ENCODE measurements at places on chromosomes 3 and 15.
A peak's percentile ranks its signal among the peaks of the same experiment; 100 is the strongest.

GRCh38 chr15:28918141-28918983, 32.6 kb downstream of the APBA2 start:
- no peak for DNase-seq

GRCh38 chr3:138389841-138390581, 41.6 kb downstream of the MRAS start:
- peak; percentile 99 for DNase-seq

GRCh38 chr3:103918336-103918735, 1448.4 kb upstream of the ALCAM start:
- no peak for DNase-seq

DNA sequence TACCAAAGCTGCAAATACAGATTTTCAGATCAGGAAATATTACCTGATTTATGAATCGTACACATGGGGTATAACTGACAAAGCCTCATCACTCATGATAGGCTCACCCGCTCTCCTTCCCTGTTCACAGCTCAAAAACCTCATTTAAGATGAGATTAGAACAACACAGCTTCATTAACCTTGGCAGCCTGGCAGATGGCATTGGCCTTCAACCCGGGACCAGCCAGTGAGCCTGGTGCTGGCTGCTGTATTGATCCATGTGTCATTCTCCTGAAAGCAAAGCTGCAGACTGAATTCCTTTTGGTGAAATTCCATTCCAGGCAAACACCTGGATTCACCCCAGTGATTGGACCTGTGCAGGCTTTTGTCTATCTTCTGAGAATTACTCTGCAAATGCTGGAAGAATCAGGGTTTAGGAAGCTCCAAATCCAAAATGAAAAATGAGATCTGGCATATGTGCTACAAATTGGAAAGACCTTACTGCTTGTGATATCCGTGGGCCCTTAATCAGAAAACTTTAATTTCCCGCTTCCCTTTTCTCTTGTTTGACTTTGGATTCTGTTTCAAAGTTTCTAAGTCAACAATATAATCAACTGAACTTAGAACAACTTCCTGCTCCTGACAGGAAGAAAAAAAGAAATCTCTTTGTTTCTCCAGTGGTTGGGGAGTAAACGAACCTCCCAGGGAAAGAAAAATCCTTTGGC, 189.1 kb upstream of the KBTBD8 start:
- DNase-seq = no peak

GRCh38 chr3:131427226-131427625, 45.7 kb downstream of the NUDT16 start:
- DNase-seq = no peak

DNA sequence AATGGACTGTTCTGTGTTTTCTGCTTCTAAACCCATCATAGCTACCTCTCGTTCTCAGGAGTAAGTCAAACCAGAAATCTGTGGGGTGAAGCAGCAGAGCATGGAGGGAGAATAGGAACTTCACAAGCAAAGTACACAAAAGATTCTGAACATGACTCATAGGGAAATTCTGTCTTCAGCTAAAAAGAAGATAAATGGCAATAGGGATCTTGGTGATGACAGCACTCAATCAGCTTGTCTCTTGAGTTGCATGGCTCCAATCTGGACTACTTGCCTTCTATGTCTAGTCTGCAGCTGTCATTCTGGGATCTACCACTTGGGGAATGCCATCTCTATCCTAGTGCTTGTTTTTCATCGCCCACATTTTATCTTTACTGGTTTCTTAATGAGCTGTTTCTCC, 13.5 kb upstream of the GRAMD1C start:
- peak; percentile 50 for DNase-seq

DNA sequence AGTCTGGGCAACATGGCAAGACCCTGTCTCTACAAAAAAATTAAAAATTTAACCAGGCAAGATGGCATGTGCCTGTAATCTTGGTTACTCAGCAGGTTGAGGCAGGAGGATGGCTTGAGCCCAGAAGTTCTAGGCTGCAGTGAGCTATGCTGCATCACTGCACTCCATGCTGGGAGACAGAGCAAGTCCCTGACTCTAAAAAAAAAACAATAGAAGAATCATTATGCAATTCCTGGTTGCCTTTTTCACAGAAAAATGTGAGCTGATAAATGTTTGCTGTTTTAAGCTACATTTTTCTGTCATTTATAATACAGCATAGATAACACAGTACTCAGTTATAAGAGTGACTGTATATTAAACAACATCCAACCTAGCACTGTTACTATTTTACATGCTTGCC, 148.8 kb downstream of the SCAPER start:
- DNase-seq = no peak

DNA sequence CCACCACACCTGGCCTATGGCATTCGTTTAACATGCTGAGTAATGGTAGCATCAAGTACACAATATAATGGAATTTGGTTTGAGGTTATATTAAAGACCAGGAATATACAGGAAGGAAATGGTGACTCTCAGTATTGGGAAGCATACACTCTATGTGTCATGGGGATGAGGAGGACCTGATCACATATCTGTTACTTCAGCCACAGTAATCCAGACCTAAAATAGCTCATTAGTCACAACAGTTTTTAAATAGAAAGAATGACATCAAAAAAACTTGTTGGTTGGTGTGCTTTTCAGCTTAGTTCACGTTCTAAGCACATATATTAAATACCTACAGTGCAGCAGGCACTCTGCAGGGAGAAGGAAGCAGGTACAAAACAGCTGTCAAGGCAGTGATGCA, 52.5 kb upstream of the ATP2C1 start:
- peak; percentile 49 for DNase-seq

DNA sequence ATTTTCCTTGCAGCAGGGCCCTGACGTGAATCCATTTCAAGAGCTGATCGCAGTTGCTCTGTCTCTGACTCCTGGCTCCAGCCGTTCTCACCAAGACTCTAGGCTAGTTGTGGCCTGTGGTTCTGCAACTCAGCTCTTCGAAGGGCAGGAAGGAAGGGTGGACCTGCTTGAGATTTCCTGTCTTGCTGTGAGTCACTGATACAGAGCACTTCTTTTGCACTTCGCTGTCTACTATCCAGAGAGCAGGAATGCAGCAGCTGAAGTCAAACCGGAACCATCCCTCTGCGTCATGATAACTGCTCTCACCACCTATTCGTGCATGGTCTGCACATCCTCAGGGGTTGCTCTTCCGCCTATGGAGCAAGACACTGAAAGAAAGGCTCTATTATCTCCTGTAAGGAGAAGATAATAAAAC, 59.7 kb downstream of the RAP2B start:
- DNase-seq = peak; percentile 90

DNA sequence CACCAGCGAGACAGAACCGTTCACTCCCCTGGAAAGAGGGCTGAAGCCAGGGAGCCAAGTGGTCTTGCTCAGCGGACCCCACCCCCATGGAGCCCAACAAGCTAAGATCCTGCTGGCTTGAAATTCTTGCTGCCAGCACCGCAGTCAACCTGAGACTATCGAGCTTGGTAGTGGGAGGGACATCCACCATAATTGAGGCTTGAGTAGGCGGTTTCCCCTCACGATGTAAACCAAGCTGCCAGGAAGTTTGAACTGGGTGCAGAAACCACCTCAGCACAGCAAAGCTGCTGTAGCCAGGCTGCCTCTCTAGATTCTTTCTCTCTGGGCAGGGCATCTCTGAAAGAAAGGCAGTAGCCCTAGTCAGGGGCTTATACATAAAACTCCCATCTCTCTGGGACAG, 151.0 kb downstream of the MBNL1 start:
- DNase-seq = no peak

DNA sequence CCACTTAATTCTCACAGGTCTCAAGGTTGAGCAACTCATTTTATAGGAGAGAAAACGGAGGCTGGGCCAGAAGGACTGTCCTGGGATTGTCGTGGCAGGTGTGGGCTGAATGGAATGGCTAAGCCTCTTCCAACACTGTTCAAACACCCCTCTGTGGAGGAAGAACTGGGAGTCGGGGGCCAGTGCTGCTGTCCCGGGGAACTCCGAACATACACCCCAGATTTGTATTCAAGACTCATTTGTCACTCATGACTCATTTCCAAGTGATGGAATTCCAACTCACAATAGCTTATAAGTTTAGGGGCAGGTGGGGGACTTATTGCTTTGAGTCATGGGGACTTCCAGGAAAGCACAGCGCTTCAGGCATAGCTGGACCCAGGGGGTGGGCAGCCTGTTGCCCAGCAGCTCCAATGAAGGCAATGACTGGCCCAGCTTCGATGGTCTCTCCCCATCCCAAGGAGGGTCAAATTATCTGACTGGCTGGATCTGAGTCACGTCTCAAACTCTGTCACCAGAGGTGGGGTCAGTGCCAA, 72.5 kb downstream of the TM2D3 start:
- peak; percentile 71 for DNase-seq

DNA sequence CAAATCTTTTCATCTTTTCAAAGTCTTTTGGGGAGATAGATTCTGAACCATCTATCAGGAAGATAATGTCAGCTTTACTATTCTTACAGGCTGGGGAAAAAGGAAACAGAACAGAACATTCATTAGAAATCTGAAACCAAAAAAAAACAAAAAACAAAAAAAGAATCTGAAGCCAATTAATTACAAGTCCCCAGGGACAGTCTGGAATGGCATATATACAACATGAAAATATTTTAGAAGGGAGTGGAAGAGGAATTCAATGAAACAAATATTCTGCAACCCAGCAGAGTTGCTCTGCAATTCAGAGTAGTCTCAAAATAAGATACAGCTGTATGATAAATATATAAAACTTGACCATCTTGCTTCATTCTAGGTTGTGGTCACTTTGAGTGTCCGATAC, 41.7 kb upstream of the CAPN7 start:
- no peak for DNase-seq

DNA sequence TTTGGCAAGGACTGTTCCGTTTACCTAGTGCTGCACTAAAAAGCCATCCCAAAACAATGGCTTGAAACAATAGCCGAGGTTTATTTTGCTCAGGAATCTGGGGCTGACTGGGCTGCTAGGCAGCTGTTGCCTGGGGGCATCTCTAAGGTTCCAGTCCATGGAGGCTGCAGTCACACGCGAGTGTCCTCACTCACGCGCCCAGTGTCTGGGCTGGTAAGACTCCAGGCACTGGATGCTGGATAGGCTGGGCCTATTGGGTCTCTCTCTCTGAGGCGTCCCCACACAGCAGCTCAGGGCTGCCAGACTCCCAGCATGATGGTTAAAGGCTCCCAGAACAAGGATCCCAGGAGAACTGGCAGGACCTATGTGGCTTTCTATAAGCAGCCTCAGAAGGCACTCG, 34.2 kb downstream of the ALS2CL start:
- no peak for DNase-seq

Measured in RCC 7860 (cell line).